ENCODE measurements at places on chromosomes 12 and 14.

- no peak for DNase-seq
Measured at GRCh38 chr12:64413884-64414283, 9.7 kb downstream of the XPOT start.

- no peak for DNase-seq
Measured at GRCh38 chr12:29088611-29089219, 60.4 kb upstream of the FAR2 start.

DNA sequence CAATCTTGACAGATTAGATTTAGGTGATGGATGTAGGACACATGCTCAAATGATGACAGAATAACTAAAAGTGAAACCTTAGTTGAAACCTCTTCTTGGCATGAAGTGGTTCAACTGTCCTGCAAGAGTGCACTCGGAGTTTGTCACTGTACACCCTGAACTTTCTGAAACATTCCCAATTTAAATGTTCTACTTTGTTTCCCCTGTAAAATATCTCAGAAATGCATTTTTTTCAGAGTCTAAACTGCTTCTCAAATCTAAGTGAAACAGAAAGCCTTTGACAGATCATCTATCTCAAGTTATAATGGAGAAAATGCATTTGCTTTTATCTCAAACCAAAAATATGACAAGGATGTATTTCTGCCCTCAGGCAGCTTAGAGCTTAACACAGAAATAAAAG lies 66.0 kb downstream of the BHLHE41 start:
- no peak for DNase-seq

DNA sequence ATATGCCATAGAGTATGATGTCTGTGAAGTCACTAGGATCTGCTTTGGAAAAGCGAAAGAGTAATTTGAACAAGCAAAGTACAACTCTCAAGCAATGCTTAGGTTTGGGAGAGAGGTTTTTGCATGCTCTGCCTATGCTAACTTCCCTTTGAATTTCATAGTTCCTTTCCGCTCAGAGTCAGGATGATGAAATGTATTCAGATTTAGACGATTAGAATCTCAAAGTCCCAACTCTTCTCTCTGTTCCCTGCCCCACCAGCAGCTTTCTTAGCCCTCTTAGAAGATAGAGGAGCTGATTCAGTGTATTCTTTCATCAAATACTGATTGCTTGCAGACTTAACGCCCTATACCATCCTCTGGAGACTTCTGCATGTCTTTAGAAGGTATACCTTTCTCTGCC lies 11.5 kb downstream of the RAB5B start:
- no peak for DNase-seq

- DNase-seq: no peak
Measured at GRCh38 chr12:91357381-91357780, 174.8 kb upstream of the DCN start.

Data from breast epithelium (tissue), 4 donors.